SK-N-SH (cell line): ENCODE measurements at places on chromosomes 7 and 10.
A peak's percentile ranks its signal among the peaks of the same experiment; 100 is the strongest.

- DNase-seq: no peak
These were observed 66.1 kb upstream of the PIP4K2A start for GRCh38 chr10:22780474-22780885.

DNA sequence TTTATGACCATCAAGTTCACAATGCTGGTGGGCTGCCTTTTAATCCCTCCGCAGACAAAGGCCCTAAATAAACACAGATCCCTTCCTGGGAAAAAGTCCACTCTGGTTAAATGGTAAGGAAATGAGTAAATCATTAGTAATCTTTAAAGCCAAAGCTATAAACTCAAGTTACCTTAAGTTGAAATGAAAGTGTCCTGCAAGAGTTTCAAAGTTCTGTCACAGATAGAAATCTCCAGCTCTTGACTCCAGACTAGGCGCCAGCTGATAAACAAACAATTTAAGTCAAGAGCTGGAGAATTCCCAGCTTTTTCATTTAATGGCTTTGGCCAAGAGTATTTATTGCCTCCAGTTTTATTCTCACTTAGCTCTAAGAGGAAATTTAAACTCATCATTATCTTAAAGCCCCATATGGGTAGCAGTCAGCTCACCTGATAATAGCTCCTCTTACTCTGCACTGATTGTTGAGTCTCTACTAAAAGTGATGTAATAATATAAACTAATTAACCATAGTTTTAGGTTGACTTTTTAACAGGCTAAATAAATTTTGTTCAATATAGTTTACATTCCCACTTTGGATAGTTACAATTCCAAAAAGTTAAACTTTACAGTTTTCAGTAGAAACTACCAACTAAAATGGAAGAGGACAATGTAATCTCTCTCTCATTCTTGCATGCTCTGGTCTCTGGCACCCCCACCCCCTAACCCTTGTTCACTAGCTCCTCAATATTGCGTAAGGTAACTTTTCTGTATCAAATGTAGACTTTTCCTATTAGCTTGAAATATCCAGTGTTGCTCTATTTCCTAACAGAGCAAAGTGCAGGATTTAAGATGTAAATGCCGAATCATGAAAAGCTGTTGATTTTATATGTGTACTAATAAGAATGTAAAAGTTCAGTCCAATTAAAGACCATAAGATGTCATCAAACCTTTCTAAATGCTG, 56.1 kb downstream of the HIBADH start:
- DNase-seq: no peak

- DNase-seq: no peak
These were observed 59.6 kb downstream of the VOPP1 start for GRCh38 chr7:55512635-55513191.

DNA sequence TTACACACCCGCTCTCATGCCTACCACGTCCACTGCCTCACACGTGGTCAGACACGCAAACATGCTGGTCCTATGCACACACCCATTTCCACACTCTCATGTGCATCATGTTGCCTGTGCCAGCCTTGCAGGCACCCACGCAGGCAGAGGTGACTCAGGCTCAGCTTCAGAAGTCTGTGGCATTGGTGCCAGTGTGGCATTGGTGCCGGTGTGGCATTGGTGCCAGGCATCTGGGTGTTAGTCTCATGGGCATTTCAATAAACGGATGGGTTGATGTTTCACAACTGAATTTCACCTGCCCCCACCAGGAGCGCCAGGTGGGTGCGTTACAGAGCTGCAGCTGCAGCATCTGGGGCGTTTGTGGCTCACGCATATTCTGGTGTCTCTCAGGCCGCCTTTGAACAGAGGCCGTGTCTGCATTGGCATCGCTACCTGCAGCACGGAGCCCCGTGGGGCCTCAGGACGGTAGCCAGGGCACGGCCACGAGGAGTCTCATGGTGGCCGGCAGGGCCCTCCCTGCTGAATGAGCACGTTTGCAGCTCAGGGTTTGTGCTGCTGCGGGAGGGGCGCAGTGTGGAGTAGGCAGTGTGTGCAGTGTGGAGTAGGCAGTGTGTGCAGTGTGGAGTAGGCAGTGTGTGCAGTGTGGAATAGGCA, 24.7 kb downstream of the KNDC1 start:
- no peak for DNase-seq

GRCh38 chr7:43199371-43200160, 87.1 kb downstream of the HECW1 start:
- DNase-seq: no peak

GRCh38 chr7:842431-843031, 10.3 kb downstream of the SUN1 start:
- DNase-seq: peak; percentile 82

DNA sequence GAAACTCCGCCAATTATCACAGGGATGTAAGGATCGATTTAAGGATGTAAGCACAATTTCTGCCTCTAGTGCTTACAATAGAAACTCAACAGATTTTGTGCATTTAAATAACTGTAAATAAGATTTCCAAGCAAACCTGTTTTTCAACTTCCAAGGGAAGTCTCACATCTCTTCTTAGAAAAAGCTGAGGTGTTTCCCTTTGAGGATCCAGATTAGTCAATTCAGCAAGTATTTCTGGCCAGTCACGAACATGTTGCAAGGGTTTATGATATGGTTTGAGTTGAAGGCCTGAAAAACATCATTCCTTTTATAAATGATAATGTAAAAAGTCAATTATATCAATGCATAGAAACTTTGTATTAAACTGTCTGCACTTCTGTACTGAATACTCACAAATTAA, 23.9 kb downstream of the KRIT1 start:
- DNase-seq: no peak

DNA sequence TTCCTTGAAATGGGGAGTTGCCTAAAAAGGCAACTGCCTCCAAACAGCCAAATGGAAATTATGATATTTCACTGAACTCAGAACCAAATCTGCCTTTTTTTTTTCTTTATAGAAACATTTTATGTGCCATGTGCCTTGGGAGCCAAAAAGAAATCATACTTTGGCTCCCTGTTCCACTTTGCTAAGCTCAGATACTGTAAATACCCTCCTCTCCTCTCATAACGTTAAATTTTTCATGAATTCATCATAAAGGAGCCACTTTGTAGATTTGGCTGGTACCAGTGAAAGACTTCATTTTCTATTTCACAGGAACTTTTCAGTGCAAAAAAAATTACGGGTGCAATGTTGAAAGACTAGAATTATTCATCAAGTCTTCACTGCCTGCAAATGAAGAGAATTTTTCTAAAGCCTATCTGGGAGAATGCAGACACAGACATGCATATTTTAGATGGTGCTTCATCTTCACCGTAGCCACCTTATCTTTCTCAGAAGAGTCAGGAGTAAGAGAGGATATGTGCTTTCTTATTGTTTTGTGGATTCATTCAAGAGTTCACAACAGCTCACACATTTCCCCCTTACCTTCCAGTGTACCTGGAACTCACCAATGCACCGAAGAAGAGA, 742.3 kb upstream of the GALNT17 start:
- no peak for DNase-seq

DNA sequence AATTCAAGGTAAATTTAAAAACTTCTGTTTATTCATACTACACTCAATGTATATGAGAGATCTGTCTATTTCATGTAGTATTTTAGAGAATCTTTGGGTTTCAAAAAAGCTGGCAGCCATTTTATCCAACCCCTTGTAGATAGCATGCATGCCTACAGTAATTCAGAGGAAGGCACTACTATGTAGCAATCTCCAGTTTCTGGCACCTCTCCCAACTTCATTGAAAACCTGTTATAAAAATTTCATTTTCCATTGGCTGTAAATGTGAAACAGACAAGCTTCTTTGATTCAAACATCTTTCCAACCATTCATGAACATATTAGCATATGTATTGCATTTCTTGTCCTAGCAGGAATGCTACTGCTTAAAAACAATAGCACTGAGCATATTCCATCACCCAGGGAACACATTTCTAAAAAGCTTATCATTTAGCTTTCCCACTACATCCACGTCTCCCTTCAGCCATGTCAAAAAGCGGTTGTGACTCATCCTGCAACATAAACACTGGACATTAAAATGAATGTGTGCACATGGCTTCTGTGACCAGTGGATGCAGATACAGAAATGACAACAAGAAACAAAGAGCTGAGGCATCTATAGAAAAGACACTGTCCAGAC, 330.4 kb upstream of the AOAH start:
- no peak for DNase-seq

- no peak for DNase-seq
These were observed 64.1 kb downstream of the HHEX start for GRCh38 chr10:92753865-92754264.

DNA sequence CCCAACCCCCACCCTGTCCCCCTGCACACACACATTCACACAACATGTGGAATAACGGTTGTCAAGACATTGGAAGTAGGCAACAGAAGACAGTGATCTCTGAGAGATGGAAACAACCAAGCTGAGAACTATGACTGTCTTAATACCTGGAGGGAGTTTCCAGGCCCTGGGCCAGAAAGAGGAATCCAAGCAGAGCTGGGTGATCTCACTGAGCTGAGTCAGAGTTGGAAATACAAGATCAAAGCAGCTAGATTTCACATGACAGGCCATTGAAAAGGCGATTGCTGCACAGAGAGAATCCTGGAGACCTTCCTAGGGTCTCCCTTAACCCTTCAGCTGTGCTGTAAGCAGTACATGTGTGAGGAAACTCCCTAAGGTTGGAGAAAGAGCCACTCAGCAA, 165.8 kb upstream of the PRSS1 start:
- peak; percentile 22 for DNase-seq
